ENCODE measurements at places on chromosomes 16 and 17. TPM values are rescaled to one million over a fixed set of nuclear protein-coding genes. Genes with fewer than 3 reads are reported as not detected.

The BCAR1 gene
- total RNA-seq: 125 TPM

The LRRC75A gene
- total RNA-seq: 4.1 TPM

The ABI3 gene
- total RNA-seq: not detected

GRCh38 chr16:17461951-17462729 is 8.6 kb downstream of the XYLT1 start:
- H3K27me3 ChIP-seq: no peaks in the 10 kb centered on the region
- no peaks in the 10 kb centered on the region for H3K36me3 ChIP-seq
- H3K27ac ChIP-seq: no peak overlapping the region
- no peak overlapping the region for H3K4me3 ChIP-seq

- H3K27ac ChIP-seq: no peak overlapping the region
- no peaks in the 10 kb centered on the region for H3K27me3 ChIP-seq
- H3K4me1 ChIP-seq: peaks cover 12% of the 10 kb centered on the region
- no peak overlapping the region for H3K4me3 ChIP-seq
These were observed 210.7 kb downstream of the WWOX start for GRCh38 chr16:78310196-78310595.

Measured in chondrocyte (in vitro differentiated cells).